ENCODE measurements at places on chromosomes 4 and X.

DNA sequence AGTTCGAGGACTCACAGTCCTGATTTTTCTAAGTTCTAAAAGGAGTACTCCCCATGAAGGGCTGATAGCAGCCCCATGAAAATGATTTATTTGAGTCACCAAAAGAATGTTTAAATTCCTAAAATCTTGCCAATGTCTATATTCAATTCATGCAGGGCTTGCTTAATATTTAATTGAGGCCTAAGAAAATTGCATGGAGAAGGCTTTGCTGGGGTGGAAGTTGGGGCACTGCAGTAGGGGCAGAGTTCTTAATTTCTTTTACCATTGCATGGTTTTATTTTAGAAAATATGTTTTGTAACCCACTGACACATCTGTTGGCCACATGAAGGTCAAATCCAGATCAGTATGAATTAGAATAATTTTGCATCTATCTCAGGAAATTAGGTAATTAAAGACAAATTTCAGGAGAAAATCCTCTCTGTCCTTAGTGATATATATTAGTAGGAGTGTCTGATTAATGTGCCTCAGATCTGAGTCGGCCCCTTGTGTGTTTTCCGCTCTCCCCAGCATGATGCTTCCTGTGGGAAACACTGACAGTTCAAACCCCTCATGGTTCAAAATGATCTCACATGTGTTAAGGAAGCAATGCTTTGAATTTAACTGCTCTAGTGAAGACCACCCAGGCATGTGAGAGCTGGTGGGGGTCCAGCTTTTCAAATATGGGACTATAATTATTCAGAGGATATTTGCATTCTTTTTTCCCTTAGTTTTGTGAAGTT is 54.0 kb upstream of the EGFL6 start:
- DNase-seq = no peak

DNA sequence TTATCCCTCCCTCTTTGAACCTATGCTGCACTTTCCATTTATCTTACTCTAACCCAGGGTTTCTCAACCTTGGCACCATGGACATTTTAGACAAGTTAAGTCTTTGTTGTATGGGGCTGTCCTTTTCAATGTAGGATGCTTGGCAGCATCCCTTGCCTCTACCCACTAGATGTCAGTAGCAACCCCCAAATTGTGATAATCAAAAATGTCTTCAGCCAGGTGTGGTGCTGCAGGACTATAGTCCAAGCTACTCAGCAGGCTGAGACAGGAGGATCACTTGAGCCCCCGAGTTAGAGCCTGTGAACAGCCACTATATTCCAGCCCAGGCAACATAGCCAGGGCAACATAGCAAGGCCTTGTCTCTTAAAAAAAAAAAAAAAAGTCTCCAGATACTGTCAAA is 7.0 kb downstream of the LRCH2 start:
- no peak for DNase-seq

GRCh38 chrX:10156199-10157031 is at the start of gene CLCN4:
Gene CLCN4, plus strand, starts transcription at chrX:10156975. Its CDS starts 28,058 bp downstream, at chrX:10185033.
- DNase-seq = no peak

DNA sequence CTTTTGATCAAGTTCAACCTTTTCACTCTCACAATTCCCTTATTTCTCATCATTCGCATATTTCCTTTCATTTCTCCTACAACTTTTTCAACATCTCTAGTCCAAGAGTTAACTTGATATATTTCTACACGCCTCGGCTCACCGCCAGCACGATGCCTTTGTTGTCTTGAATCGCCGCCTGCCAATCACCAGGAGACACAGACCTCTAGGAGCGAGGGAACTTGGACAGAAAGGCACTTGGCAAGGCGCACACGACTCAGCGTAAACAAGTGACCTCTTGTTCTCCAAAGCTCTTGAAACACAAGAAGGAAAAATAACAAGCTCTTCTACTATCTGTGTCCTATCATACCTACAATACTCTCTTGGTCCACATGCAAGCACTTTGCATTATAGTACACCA is 27.1 kb upstream of the RBMX start:
- no peak for DNase-seq

GRCh38 chr4:48694824-48695223 is 85.3 kb downstream of the FRYL start:
- no peak for DNase-seq

DNA sequence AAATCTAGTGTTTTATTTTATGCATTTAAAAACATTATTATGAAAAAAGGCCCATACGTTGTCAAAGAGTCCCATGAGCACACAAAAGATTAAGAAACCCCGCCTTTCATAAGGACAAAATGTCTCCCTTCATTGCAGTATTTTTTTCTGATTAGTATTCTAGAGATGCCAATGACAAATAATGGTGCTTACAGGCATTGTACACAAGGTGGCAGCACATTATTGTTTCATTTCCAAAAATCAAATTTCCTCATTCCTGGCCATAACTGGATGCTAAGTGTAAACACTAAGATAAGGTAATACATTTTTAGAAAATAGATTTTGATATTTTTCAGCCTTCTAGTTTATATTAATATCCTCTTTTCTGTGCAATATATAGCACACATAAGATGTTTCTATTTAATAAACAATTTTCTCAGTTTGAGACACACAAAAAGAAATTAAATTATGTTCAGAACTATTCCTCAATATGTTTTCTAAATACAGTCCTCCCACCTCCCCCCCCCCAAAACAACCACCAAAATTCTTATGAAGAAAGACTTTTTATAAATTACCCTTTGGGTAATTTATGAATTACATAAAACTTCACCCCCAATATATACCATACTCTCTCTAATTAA is 47.7 kb downstream of the TIGD2 start:
- no peak for DNase-seq

GRCh38 chr4:60805500-60806313 is 394.4 kb upstream of the ADGRL3 start:
- no peak for DNase-seq

DNA sequence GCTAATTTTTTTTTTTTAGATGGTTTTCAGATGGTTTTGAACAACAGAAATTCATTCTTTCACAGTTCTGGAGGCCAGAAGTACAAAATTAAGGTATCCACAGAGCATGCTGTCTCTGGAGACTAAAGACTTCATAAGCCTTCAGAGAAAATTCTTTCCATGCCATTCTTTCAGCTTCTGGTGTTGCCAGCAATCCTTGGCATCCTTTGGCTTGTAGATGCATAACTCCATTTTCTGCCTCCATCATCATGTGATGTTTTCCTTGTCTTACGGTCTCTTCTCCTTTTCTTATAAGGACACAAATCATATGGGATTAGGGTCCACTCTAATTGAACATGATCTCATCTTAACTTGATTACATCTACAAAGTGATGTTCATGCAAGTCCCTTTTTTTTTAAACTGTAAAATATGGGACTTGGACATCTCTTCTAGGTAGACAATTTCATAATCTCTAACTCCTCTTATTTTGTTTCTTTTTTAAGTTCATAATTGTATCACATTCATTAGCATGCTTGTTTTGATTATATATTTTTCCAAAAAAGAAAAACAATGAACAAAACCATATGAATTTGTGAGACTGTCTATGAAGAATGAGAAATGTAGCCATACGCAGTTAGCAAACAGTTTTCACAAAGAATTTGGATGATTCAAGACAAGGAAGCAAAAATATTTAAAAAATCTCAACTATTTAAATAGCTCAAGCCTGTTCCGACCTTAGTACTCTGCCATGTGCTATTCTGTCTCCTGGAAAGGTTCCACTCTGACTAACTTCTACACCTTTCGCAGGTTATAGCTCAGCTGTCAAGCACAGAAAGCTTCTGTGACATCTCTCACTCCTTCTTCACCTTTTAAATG is 53.1 kb upstream of the GIMD1 start:
- DNase-seq = no peak

GRCh38 chrX:132591719-132592275 is 103.0 kb upstream of the MBNL3 start:
- no peak for DNase-seq

DNA sequence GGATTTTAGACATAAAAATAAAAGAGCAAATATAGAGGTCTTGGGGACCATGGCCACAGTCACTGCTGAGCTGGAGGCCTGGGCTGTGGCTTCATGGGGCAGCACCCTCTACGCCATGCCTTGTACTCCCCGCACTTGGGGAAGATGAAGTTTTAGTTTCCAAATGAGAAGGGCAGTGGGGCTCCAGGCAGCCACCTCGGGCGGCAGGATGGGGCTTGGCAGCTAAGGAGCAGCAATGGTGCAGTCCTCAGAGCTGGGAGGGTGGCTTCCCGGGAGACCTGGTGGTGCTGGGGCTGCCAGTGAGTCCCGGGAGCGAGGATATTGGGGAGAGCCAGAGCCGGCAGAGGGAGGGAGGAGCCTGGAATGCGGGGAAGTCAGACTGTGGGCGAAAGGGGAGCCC is 2.4 kb downstream of the CXCR3 start:
- DNase-seq = no peak

GRCh38 chrX:23959781-23960180 is 52.0 kb downstream of the CXorf58 start:
- DNase-seq = no peak

DNA sequence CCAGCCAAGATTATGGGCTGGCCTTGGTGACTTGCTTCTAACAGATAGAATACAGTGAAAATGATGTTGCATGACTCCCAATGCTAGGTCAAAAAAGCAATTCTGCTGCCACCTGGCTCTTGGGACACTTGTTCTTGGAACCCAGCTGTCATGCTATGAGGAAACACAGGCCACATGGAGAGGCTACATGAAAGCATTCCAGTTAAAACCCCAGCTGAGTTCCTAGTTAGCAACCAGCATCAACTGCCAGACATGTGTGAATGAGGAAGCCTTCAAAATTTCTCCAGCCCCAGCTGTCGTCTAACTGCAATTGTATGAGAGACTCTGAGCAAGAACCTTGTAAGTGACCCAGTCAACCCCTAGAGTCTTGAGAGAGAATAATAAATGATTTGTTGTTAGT is 105.2 kb upstream of the FGF16 start:
- no peak for DNase-seq

GRCh38 chrX:124720532-124720931 is 374.2 kb downstream of the SH2D1A start:
- DNase-seq = no peak

- no peak for DNase-seq
These were observed 251.4 kb upstream of the POF1B start for GRCh38 chrX:85630901-85631300.

DNA sequence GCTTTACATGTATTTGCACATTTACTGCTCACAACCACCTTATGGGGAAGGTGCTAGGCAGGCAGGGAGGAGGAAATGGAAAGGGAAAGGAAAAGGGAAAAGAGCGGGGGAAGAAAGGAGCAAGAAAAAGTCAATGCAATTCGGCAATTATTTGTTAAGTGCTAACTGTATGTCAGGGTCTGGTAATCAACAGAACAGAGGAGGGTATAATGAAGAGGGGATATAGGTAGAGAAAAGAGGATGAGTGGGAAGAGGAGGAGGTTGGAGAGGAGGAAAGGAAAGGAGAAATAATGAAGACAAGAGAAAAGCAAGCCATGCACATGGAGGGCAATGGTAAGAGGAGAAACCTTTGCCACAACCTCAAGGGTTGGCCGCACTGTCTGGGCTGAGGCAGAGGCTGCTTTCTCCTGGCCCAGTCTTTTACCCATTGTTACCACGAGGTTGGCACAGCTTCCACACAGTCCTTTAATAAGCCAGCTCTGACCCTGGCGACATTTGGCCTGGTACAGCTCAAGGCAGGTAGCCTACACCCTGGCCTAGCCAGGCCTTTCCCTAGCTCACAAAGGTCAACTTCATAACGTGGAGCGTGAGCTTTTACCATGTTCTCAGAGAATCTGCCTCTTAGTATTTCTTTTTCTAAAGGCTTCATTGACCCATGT is 836 bp downstream of the BTK start:
- DNase-seq = no peak

GRCh38 chr4:25958110-25958509 is 44.1 kb downstream of the SMIM20 start:
- no peak for DNase-seq

GRCh38 chr4:122772986-122773385 is 40.5 kb downstream of the BBS12 start:
- DNase-seq = no peak

DNA sequence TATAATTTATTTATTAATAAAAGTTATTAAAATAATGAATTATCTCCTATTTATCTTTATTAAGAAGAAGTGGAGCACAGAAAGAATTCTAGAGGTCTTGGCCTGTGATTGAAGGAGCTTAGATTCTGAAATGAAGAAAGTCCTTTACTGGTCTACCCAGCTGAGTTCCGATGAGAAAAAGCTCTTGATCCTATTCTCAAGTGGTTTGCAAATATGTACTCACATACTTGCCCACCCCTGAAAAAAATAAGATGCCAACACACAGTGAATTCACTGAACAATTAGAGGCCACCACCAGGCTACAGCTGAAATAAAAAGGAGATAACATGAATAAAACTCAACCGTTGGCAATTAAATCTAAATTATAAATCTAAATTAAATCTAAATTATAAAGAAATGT is 253.4 kb downstream of the MAPK10 start:
- DNase-seq = no peak

- DNase-seq = no peak
These were observed 166.1 kb upstream of the NUDT6 start for GRCh38 chr4:123088501-123088900.

GRCh38 chr4:57080781-57081650 is 29.2 kb downstream of the IGFBP7 start:
- no peak for DNase-seq

GRCh38 chr4:68499021-68499420 is 51.8 kb downstream of the TMPRSS11E start:
- DNase-seq = no peak

DNA sequence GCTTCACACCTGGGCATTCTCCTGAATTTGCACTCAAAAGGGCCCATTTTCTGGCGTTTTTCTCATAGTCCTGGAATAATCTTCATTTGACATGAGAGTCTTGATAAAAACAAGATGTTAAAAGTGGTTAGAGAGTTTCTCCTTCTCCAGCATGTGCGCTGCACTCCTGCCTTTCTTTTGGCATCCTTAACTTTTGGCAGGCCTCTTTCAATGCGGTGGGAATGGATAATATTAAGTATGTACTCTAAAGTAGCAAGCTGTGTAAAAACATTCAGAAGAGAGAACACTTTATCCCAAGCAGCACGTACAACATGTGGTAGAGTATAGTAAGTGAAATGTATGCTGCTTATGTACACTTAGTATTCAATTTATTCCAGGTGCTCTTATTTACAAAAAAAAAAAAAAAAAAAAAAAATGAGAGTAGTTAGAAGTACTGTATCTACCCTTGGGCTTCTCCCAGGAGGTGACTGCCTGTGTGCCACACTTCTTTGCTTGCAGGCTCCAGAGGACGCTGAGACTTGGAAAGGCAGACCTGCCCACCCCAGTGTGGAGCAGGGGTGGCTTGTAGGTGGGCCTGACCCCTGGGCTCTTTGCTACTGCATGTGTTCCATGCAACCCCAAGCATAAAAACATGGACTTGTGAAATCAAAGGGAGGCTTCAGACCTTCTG is 3.9 kb downstream of the FGF2 start:
- DNase-seq = no peak

DNA sequence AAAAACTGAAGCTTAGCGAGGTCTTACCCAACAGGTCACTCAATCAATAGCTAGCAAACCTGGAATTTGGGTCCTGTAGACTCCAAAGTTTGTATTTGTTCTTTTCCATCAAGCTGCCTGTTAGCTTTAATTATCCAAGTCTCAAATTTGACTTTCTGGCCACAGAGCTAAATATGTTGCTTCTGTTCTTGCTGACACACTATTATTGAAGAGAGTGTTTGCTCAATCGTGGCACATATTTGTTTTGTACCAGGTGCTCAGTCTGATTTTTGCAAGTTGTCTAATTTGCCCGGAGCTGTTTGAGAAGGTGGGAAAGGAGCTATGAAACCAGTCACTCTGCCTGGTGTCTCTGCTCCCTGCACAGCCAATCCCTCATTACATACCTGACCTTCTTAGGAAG is 41.7 kb upstream of the FRMD7 start:
- DNase-seq = no peak

- no peak for DNase-seq
These were observed 47.9 kb upstream of the UNC5C start for GRCh38 chr4:95596676-95597075.
